ENCODE measurements at places on chromosomes 12 and 14.

DNA sequence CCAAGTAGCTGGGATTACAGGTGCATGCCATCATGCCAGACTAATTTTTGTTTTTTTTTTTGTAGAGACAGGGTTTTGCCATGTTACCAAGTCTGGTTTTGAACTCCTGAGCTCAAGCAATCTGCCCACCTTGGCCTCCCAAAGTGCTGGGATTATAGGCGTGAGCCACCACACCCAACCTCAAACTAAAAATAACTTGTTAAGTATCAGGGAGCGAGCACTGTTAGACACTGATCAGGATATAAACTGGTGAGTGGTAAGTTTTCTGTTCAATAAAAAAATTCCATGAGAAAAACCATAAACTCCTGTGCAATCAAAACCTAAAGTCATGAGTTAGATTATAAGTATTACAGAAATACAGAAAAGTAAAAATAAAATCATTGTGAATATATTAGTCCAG, 44.6 kb upstream of the SYCP3 start:
- DNase-seq = no peak

GRCh38 chr12:64743206-64743605, 16.0 kb downstream of the GNS start:
- no peak for DNase-seq

GRCh38 chr12:10501030-10501429, 4.7 kb upstream of the EIF2S3B start:
- DNase-seq = no peak

- DNase-seq = no peak
Measured at GRCh38 chr14:70908935-70909641, 1.8 kb downstream of the PCNX1 start.

- peak; percentile 76 for DNase-seq
Measured at GRCh38 chr14:75198291-75198933, 22.0 kb upstream of the TMED10 start.

GRCh38 chr12:121110211-121110940, 22.3 kb upstream of the P2RX7 start:
- DNase-seq = peak; percentile 56
